ENCODE measurements at places on chromosomes 2 and 18. TPM values are rescaled to one million over a fixed set of nuclear protein-coding genes. Genes with fewer than 3 reads are reported as not detected.
A peak's percentile ranks its signal among the peaks of the same experiment; 100 is the strongest.

Gene KCTD1
- 42.2 TPM for total RNA-seq

DNA sequence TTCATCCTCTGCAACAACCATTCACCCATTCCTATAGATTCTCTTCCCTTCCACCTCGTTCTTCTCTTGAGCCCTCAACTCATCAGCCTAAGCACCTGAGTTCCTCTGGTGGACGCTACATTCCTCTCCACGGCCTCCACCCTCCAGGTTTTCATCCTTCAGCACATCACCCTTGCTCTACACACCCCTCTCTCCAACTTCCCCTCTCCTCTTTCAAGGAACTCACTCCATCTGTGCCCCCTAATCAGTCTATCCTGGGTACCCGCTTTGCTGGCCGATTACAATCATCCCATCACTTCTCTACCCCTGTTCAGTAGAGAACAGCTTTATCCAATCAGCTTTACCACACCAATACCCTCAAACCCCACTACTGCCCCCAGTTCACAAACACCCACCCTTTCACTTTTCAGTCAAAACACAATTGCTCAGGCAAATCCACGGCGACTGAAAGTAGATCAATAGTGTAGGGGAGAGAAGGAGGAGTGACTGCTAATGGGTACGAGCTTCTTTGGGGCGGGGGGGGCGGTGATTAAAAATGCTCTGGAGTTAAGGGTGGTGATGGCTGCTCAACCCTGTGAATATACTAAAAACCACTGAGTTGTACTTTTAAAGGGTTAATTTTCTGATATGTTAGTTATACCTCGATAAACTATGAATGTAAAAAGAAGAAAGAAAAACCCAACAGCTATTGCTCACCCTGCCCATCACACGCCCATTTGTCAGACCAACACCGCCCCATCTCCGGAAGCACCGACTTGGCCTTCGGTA, 857 bp downstream of the DYM start:
- no peak for DNase-seq

DNA sequence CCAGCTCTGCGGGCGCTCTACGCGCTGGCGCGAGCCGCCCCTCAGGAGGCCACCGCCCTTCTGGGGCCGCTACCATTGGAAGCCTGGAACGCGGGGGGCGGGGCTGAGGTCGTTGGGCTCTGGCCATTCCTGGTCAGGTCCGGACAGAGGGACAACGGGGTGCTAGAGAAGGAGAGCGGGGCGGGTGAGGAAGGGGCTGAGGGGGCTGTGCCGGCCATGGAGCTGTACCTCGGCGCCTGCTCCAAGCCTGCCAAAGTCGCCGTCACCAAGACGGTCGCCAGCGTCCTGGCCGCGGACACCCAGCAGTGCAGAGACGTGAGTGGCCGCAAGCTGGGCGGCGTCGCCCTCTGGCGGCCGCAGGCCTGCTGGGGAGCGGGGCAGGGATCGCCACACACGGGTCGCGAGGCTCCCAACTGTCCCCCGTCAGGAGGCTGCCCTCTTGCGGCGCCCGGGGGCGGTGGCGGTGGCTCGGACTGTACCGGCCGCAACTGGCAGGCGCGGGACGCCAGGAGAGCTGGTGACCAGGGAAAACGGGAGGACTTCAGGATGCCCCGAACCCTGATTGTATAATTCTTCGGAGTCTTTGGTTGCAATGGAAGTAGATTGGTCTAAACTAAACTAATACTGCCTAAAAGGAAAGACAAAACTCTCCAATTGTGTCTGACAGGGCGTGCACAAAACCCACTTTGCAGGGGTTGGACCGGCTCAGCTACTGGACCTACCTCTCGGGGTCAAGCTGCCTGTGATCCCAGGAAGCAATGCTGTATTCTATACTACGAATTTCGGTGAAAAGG, at the start of gene FSIP2:
Gene FSIP2, plus strand, starts transcription at position 126 of the 794 bp plus-strand sequence. Its CDS starts 91 bp downstream, at position 217.
- peak; percentile 53 for DNase-seq

Gene LIMS1
- total RNA-seq: 65.2 TPM

GRCh38 chr2:212626371-212626918, 87.8 kb upstream of the ERBB4 start:
- no peak for DNase-seq

Gene CAPN14
- total RNA-seq: 0.12 TPM

DNA sequence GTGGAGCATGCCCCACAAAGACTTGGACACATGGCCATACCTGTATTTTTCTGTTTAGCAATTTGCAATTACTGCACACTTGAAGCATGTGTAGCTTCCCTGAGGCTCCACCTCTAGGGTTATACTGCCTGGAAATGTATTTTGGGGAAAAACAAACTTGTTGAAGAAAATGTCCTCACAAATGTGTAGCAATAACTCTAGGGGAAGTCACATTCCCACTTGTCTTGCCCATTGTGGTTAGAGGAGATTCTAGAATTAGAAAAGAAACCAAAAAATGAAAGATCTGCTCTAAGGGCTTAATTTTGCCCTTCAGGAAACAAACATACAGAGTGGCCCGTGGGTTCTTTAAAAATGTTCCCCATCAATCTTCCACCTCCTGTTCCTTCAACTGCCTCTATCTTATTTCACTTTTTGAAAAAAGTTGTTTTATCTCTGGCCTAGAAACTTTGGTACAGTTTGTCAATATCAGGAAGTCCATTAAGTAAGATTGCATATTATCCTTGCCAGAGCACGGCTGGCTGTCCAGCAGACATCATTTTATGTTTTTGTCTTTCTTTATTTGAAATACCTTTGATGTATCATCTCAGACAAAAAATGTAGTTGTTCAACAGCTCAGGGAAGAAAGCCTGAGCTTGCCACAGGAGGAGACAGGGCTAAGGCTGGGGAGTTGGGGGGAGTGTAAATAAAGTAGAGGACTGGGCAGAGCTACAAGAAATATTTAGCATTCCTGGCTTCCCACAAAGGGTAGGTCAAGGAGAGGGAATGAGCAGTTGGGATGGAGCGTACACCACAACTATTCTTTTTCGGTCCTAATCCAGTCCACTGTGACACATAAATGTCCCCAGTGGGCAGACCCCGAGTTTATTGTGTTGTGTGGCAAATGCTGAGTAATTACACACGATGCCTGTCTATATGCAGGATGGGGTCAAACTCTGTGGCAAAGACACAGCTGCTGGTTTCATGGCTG, 96.8 kb upstream of the CDC42EP3 start:
- no peak for DNase-seq

Gene RUFY4
- total RNA-seq: not detected

GRCh38 chr2:196604196-196604595, 35.3 kb upstream of the CCDC150 start:
- no peak for DNase-seq

Gene MTCL1
- 4.3 TPM for total RNA-seq

GRCh38 chr2:182182436-182182835, 196.8 kb downstream of the PPP1R1C start:
- DNase-seq: no peak

- no peak for DNase-seq
Measured at GRCh38 chr2:24943427-24944053, 23.5 kb upstream of the ADCY3 start.

DNA sequence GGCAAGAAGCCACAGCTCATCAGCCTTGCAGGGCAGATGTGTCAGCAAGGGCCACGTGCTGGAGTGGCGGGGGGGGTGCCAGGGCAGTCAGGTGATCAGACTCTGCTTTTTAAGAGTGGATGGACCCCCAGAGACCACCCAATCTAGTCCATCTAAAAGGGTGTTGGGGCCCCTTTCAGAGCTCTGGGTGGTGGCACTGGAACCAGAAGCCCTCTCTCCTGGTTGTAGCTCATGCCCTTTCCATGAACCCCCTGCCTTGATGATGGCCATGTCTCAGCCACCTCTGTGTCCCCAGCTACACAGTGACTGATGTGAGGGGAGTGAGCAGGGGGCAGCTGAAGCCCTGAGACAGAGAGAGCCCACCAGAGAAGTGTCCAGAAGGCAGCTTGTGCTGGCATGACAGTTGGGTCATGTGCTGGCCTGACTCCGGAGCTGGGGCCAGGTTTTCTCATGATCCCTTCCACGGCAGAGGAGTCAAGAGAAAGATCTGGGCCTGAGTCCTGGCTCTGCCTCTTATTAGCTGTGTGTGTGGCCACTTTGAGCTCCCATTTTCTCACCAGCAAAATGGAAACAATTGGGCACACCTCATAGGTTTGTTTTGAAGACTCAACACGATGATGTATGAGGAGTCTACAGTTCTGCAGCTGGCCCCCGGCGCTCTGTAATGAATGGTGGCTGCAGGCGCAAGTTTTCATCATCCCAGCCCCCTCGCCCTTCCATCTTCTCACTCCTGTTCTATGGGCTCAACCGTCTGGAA, 195.7 kb downstream of the ZFP36L2 start:
- DNase-seq: no peak

Gene SUPT7L
- 23.6 TPM for total RNA-seq

DNA sequence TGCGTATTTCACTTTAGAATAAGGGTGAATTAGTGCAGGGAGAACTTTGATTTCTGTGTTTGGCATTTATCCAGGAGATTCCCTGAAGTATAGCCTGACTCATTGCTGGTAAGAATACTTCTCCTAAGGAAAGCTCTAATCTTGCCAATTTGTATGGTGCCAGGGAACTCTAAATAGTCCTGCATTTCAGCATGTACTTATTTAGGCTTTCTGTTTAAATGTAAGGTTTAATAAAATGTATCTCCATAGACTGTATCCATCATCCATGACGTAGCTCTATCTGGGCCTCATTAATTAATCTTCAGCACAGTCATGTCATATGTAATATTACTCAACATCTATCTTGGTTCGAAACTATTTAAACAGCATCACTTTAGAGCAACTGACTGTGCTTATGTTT, 127.7 kb downstream of the DOK6 start:
- DNase-seq: no peak

DNA sequence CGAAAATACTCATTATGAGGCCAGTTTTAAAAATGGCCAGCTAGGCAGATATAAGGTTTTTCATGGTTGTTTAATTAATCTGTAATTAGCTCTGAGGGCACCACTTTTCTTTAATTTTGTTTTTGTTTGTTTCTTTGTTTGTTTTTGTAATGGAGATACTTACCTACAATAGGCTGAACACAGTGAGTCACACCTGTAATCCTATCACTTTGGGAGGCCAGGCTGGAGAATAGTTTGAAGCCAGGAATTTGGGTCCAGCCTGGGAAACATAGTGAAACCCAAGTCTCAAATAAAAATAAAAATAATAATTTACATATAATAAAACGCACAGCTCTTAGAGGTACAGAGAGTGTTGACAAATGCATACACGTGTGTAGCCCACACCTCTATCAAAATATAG, 56.8 kb upstream of the MSH2 start:
- DNase-seq: no peak

Gene IL1RL1
- 54.0 TPM for total RNA-seq

DNA sequence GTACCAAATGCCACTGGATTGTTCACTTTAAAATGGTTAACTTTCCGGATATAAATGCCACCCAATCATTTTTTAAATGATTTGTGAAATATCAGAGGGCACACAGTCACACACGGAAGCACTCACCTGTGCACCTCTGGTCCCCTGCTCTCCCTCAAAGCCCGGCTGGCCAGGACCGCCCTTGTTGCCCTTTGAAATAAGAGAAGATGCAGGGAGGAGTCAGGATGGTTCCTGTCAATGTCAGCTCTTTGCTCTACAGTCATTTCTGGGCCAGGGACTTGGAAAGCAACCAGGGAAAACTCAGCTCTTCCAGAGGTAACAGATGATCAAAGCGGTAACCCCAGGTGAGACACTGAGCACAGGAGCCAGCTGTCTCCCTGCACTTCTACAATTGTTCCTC, 60.7 kb downstream of the COL6A3 start:
- no peak for DNase-seq

DNA sequence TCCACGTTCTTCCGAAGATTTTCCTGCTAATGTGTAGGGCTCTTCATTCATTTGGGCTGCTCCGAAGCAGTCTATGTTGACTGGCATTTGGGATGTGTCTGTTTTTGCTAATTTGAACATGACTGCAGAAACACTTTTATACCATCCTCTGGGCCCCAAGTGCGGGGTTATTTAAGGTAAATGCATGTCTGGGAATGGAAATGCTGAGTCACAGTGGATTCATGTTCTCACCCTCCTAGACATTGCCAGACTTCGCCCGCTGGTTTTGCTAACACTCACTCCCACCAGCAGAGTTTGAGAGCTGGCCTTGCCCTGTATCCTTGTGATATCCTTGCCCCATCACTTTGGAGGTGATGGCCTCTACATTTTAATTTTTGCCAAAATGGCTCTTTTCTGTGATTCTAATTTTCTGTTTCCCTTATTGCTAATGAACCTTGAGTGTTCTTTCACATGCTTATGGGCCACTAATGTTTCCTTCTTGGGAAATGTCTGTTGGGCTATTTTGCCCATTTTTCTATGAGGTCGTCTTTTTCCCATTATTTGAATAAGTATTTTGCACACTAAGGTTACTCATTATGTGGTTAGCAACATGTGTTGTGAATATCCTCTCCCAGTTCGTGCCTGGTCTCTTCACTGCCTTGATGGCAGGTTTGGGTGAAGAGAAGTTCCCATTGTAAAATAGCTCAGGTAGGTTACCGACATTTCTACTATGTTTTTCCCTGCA, 204.1 kb downstream of the GLI2 start:
- DNase-seq: no peak

Gene TANC1
- 80.7 TPM for total RNA-seq

Gene MYOM1
- 351 TPM for total RNA-seq

DNA sequence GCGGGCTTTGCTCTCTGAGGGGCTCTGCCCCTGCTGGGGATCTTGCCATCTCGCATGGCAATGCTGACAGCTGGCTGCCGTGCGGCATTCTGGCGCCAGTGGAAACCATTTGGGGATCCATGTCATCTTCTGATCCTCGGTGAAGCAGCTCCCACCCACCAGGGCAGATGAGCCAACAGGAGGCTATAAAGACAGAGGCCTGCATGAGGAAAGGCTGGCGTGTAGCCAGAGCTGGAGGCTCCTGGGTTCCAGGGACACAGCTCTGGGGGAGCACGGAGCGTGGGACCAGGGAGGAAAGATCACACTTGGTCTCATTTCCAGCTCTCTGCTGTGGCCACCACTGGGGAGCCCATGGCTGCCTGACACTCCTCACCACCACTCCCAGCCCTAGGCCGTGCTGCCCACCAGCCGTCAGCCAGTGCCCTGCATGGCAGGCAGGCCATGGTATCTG, 145.8 kb downstream of the ZFP36L2 start:
- no peak for DNase-seq

DNA sequence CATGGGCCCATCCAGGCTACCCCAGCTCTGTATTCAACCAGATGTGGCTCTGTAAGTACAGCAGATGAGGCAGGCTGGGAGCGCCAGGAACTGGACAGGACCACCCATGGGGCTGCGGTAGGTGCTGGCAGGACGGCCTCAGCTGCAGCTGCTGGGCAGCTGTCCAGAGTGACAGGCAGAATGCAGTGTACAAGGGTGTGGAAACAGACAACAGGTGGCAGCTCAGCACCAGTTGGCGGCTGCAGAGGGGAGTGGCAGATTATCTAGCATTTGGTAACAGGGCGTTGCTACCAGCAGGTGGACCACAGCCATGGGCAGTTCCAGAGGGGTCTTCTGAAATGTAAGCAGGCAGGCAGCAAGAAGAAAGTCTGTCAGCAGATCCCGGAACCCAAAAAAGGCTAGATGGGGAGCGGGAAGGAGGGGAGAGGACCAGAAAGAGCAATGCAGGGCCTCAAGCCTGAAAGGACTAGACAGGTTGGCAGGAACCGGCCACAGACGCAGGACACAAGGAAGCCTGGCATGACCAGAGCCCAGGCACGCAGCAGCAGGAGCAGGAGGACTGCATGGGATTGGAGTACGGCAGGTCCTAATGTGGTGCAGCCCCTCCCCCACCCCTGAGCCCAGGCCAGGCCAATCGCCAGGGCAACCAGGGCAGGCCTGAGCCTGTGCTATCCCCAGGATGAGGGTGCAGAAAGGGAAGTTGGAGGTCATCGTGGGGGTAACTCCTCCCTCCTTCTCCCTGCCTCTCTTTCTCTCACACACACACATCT, 24.7 kb downstream of the PKDCC start:
- DNase-seq: peak; percentile 47

Gene FRZB
- 2.4 TPM for total RNA-seq

Data from left cardiac atrium (tissue), 4 donors.